Activated CD8-positive, alpha-beta T cell treated with anti-CD3 and anti-CD28 coated beads for 36 hours (primary cell): ENCODE measurements at places on chromosomes 3 and 15.

DNA sequence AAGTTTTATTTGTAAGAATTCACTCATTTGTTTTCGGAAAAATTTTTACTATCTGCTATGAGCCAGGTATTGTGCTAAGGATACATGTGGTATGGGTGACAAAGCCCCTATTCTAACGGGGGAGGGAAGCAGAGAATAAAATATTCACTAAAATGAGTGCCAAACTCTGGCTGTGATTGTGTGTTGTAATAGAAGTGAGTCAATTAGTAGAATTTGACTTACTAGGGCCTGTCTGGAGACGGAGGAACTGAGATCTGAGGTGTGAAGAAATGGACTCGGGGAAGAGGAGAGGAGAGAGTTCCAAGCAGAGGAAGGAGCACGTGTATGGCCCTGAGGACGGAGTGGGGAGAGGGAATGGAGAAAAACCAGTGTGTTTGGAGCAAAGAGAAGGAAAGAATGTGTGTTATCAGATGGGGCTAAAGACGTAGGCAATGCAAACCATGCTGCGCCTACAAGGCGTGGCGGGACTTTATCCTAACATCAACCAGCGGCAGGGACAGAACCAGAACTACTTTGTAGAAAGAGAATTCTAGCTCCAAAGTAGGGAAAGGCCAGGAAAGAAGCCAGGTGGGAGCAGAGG is 89.1 kb downstream of the OSBPL10 start:
- DNase-seq: no peak

- no peak for DNase-seq
Observed at GRCh38 chr15:28165791-28166190, 66.7 kb upstream of the OCA2 start.

DNA sequence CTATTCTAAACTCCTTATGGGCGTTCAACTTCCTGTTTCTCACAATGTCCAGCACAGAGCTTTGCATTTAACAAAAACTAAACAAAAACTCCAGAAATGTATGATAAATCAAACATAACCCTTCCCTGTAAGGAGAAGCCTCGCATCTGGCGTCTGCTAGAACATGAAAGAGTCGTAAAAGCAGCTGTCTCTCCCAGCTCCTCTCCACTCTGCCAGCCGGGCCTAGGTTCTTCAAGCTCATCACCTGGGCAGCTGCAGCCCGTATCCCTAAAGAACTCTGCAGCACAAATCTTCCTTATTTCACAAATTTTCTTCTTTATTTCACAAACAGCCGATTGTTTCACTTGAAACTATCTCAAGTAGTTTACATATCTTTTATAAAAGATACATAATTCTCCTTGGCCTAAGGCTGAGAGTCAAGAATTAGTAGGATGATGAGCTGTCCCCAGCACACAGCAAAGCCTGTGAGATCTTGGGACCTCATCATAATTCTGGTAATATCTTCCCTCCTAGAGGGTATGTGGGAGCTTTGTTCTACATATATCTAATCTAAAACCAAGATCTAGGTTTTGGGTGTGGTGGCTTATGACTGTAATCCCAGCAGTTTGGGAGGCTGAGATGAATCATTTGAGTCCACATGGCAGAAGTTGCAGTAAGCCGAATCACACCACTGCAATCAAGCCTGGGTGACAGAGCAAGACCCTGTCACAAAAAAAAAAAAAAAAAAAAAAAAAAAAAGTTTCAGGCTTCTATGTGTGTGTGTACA is 35.3 kb downstream of the ANXA2 start:
- peak; percentile 49 for DNase-seq

- no peak for DNase-seq
Observed at GRCh38 chr15:63815796-63816533, 17.8 kb downstream of the HERC1 start.

GRCh38 chr15:79918278-79918677 is 21.5 kb upstream of the MTHFS start:
- no peak for DNase-seq

DNA sequence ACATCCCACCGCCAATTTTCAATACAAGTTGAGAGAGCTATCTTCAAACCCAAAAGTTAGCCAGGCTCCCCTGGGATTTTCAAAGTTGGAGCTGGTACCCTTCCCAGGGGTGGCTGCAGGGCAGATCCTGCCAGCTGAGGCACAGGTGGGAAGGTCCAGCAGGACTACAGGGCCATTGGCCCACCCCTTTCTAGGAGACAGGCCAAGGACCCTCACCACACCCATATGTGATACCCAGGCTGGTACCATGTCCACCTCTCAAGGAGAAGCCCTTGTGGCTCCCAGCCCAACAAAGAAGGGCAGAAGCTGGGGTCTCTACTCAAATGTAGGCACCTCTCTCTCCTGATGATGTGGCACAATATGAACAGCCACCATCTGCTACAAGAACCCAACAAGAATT is 8.0 kb downstream of the POC1A start:
- DNase-seq: no peak

DNA sequence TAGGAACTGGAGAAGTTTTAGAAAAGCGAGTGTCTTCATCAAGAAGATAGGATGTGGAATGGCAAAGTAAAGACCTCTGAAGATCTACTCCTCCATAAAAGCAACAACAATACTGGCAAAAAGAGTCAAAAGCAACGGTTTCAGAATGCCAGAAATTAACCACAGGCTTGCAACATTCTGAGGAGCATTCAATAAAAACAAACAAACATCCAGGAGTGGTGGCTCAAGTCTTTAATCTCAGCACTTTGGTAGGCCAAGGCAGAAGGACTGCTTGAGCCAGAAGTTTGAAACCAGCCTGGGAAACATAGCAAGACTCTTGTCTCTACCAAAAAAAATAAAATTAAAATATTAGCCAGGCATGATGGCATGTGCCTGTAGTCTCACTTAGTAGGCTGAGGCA is 143.2 kb upstream of the HACD2 start:
- DNase-seq: no peak

GRCh38 chr15:78448441-78449219 is 10.6 kb downstream of the IREB2 start:
- no peak for DNase-seq

DNA sequence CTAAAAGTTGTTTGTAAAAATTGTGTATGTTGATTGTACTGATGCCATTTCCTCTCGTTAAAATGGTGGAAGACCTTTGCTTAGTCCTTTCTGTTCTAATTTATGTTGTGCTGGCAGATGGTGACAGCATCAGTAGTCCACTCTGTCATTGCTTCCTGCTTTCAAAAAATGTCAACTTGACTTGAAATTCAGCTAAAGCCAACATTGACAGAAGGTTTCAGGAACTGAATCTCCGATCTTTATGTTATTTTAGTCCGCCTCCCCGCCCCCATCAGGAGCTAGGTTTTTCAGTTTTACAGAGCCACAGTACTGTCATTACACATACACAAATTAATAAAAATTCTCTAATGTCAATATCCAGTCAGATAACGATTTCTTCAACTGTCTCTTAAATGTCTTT is 1.5 kb downstream of the CEP63 start:
- no peak for DNase-seq

DNA sequence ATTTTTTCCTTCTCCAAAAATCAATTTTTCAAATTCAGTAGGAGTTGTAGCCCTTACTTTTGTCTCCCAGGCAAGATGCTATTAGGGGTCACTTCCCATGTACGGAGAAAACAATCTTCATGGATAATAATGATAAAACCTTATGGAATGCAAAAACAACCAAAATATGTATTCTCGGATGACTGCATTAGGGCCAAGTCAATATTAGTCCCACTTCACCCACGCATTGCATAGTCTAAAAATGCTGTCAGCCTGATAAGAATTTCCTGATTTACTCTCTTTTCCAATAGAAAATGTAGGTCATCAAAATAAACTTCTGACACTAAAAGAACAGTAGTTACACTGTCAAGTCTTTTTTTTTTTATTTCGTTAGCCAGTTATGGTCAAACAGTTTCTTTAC is 2.7 kb downstream of the VGLL3 start:
- DNase-seq: no peak

- no peak for DNase-seq
Observed at GRCh38 chr3:124558991-124559845, 171.0 kb upstream of the UMPS start.

DNA sequence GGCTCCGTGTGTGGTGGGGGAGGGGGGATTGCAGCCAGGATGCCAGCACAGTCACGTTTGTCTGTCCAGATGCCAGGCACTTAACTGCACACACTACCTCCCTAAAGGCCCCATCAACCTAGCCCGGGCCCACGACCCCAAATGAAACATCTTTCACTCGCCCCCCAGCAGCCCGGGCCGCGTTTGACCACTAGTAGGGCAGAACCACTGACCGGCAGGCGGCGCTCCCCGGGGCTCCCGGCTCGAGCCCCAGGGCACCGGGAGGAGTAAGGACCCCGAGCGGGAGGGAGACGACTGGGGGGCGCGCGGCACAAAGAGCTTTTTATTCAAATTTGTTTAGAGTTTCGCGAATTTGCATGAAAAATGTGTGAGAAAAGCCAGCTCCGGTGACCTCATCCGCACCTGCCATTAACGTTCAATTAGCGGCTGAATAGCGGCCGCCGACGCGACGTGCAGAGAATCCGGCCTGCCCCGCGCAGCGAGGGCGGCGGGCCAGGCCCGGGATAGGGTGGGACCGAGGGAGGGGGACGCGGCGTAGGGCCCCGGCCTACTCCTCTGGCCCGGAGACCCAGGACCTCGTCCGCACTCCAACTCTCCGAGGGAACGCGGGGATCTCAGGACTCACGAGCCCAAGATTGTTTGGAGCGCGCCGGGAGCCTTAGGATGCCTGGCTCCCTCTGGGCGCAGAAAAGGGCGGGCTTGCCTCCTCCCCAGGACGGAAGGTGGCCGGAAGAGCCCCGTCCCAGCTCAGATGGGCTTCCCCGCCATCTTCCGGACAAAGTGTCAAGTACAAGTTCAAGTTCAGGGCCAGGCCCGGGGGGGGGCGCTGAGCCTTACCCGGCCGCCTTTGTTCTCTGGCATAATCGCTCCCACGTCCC is 64.9 kb upstream of the POLG start:
- DNase-seq: peak; percentile 61

DNA sequence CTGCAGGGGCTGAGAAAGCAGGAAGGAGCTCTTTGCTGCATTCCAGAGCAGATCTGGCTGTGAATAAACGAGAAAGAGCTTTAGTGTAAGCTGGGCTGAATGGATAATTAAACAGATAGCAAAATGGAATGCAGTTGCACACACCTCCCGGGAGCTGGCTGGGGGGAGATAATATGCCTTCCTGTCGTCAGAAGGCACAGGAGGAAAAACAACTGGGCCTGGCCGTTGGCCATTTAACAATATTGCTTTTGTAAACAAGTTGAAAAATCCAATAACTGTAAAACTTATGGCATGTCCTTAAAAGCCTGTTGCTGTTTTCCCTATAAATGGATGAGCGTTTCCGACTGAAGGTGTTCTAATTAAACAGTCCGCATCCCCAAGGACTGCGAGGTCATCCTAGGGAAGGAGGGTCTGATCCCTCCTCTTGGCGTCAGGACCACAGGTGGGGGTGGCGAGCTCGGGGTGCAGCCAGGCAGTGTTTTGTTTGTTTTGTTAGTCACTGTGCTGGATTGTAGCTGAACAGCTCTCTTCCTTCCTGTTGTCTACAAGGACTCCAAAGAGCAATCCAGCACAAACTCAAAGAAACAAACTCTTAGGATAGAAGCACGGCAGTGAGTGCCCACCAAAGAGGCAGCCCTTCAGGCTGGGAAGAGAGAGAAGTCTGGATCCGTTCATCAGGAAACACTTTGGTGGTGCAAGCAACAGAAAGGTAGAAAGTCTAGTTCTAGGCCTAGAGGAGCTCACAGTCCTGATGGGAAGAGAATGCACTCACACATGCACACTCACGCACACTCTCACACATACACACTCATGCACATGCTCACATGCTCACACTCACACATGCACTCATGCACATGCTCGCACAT is 133.4 kb upstream of the SMAD3 start:
- DNase-seq: no peak

DNA sequence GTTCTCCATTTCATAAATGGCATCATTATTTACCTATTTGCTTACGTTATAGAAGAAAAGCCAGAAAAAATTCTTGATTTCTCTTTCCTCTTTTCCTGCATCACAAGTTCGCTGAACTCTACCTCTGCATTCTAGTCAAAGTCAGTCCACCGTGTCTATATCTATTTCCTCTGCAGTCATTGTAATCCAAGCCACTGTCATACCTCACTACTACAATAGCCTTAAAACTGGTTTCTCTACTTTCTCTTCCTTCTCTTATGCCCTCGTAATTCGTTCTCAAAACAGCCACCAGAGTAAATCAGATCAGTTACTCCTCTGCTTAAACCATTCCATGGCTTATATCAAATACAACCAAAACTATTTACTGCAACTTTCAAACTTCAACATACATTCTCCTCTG is 13.4 kb upstream of the FAM81A start:
- no peak for DNase-seq

DNA sequence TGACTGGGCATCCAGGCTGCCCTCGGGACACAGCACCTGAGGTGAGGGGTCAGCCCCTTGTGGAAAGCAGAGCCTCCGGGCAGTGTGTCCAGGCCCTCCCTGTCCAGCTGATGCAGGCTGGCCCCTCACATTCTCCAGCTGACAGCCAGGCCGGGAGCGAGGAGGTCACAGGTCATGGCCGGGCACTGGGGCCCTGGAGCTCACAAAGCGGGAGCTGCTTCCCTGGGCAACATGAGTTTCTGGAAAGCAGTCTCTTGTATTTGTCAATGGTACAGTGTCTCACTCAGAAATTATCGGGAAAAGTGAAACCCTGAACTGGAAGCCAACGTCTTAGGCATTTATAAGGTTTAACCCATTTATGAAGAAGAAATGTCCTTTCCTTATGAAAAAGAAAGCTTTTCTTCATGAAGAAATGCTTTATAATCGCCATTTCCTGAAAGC is 118.5 kb downstream of the OPA1 start:
- no peak for DNase-seq

DNA sequence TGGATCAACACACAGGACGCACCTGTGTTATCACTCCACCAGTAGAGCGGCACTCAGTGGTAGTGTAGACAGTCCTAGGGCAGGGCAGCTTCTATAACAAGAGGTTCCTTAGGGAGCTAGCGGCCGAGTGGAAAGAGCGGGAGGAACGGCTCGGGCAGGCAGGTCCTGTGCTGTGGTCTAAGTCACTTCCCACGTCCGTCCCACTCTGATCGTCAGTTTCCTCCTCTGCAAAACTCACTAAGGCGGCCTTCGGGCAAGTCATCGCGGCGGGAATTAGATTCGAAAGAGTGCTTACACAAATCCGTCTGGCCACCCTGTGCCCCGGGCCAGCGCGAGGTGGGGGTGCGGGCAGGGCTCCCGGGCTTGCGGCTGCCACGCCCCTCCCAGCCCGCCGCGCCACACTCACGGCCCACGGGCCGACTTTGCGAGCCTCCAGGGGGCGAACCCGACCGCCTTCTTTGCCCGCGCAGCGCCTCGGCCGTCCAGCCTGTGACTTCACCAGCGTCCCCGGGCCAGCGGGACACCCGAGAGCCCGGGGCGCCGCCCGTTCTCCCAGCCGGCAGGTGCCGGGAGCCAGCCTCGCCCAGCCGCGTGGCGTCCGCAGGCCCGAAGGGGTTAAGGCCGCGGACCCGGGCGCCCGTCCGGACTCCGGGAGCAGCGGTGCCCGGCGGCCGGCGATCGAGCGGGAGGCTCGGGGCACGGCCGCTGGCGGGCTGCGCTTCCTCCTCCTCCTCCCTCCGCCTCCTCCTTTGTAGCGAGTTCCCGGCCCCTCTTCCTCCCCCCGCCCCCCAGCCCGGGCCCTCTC is 416 bp upstream of the CORO2B start:
- DNase-seq: peak; percentile 28

- no peak for DNase-seq
Observed at GRCh38 chr3:22685597-22685996, 517.5 kb upstream of the UBE2E2 start.

GRCh38 chr3:52483577-52484381 is 11.4 kb upstream of the STAB1 start:
- DNase-seq: no peak
